NCI-H1930 (cell line): ENCODE measurements at places on chromosomes 2 and 18.

GRCh38 chr2:10939058-10939457 is 27.3 kb downstream of the KCNF1 start:
- DNase-seq, result no peak

DNA sequence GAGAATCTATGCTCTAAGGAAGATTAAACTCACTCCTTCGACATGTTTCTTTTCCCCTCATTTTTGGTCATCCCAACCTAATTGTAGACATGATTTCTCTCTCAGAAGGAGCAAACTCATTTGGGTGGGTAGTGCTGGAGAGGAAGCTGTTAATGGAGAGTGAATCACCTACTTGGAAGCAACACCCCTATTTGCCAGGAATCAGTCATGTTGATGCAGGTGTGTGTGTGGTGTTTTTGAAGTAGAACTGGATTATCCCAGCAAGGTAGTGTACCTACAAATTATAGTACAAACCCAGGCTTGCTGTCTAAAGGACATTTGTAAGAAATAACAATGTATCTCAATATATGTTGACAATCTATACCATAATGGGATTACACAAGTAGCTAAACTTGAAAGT is 186.4 kb downstream of the EPHA4 start:
- DNase-seq, result no peak

DNA sequence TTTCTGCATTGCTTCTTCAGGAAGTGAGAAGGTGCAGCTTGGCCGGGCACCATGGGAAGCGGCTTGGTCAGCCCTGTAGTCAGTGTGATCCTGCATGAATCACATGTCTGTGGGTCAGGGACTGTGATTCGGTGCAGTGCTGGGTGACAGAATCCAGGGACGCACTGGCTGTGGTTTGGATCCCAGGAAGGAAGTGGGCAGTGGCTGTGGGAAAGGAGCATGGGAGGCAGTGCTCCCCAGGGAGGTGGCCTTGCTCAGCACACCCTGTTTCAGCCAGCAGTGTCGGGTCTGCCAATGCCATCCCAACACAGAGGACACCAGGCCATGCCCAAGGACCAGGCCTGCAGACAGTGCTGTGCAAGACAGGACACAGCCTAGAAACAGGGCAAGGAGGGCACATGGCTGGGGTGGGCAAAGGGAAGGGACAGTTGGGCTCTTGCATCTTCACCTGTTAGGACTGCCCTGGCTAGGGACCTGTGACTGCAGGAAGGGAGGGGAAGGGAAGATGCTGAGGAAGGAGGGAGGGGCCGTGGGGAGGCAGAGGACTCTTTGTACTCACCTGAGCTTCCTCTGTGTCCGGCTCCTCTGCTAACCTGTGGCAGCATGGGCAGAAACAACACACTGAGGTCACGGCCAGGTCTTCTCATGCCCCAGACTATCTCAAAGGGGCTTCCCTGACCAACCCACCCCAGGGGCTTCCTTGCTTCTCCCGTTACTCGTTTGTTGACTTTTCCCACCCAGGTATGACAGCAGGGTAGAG is 37.2 kb upstream of the DNMT3A start:
- no peak for DNase-seq

DNA sequence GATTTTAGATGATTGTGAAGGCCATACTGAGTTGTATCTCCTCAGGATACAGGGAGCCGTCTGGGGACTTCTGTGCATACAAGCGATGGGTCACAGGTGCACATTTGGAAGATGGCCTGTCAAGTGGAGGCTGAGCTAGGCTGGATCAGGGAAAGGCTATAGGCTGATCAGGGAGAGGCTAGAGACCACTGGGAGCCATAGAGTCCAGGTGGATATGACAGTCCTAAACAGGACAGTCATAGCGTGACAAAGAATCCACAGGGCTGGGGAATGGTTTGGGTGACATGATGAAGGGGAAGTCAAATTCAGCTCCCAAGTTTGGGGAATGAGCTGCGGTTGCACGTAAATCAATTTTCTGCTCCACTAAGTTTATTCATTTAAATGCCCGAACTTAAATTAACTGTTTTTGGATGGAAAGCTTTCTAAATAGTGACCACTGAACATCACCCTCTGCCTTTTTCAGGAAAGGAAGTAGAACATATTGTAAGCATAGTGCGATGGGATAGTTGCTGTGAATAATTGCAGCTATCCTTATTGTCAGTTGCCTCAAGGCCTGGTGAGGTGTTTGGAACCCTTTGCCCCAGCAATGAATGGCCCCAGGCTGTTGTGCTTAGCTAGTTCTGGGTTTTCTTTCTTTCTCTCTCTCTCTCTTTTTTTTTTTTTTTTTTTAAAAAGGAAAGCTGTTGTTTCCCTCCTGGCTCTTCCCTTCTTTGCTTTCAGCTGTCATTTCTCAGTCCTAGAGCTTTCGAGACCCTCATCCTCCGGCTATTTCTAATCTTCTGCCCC is 50.5 kb downstream of the KLHL29 start:
- no peak for DNase-seq

GRCh38 chr18:69770238-69770637 is 177.4 kb downstream of the CD226 start:
- DNase-seq, result no peak

DNA sequence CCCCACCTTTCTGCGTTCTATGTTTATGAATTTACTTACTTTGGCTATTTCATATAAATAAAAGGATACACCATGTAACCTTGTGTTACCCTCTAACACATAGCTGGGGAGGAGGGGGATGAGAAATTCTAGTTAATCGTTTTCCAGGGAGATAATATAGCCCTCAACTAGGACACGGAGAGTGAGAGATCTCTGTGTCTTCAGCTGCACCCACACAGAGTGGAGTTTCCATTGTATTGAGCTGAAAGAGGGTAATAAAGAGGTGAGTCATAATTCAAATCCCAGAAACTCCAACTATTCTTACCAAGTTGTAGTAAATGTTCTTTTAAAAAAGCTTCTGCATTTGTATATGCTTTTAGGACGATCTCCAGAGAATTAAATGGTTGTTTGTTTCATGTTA is 110.1 kb upstream of the SULT1C3 start:
- DNase-seq, result no peak

- no peak for DNase-seq
Observed at GRCh38 chr2:199798831-199799580, 52.0 kb downstream of the FTCDNL1 start.

GRCh38 chr2:70964596-70965386 is 13.6 kb upstream of the ANKRD53 start:
- DNase-seq, result no peak

GRCh38 chr2:16487686-16488085 is 177.9 kb downstream of the CYRIA start:
- no peak for DNase-seq

DNA sequence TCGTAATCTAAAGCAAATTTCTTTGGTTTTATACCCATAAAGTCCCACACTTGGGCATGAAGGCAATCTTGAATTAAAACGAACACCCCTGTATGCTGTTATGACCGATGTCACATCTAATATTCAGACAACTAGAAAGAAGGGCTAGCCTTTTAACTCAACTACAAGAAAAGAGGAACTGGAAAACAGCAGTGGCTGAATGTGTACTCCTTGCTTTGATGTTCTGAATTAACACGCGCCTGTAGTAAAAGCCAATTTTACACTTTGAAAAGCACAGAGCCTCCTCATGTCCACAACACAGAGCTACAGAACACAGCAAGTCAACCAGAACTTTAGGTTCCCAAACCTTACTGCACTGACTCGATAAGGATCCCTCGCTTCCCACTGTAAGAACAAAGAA is 147.6 kb downstream of the HDAC4 start:
- DNase-seq, result no peak

DNA sequence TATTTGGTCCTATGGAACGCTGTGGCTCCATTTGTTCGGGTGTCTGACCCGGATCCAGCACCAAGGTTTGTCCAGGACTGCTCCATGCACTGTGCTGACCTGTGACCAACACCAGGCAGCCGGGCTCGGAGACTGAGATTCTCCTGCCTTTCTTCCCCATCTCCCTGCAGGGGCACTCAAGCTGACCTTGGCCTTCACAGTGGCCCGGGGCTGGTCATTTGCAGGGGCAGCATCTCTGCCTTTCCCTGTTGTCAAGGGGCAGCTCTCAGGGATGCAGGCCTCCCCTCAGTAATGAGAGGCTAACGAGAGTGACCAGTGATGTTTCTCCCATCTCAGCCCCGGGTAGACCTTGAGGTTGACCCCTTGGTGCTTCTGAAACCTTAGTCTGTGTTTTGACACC is 27.5 kb downstream of the MOCOS start:
- DNase-seq, result no peak

- DNase-seq, result no peak
Observed at GRCh38 chr2:26581266-26581990, 59.7 kb downstream of the CIB4 start.

DNA sequence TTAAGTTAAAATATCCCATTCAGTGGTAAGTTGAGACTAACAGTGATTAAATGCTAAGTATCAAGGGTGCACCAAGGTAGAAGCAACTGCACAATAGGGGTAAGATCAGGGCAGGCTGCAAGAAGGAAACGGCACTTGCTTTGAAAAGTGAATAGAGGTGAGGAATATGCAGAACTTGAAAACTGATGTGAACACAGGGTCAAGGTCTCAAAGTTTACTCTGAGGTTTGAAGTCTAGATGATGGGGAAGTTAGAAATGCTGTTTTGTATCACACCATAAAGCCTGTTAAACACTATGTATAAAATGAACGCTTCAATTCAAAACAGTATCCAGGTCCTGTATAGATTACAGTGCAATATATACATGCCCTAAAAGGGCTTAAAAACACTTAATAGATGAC is 50.8 kb downstream of the GRB14 start:
- no peak for DNase-seq
